ENCODE measurements at places on chromosomes 7 and 10. TPM values are rescaled to one million over a fixed set of nuclear protein-coding genes. Genes with fewer than 3 reads are reported as not detected.
A peak's percentile ranks its signal among the peaks of the same experiment; 100 is the strongest.

The SEC31B gene
- polyA plus RNA-seq: 7.0 TPM

The CFAP69 gene
- 2.7 TPM for polyA plus RNA-seq

The SRRT gene
- polyA plus RNA-seq: 105 TPM

The ANKRD61 gene
- 0.90 TPM for polyA plus RNA-seq

The CDK5 gene
- 10.1 TPM for polyA plus RNA-seq

The TCERG1L gene
- polyA plus RNA-seq: 0.20 TPM

The PRSS2 gene
- not detected for polyA plus RNA-seq

The RBP3 gene
- polyA plus RNA-seq: 0.08 TPM

The PRKRIP1 gene
- 29.6 TPM for polyA plus RNA-seq

The CTAGE6 gene
- polyA plus RNA-seq: 0.29 TPM

The ACSM6 gene
- not detected for polyA plus RNA-seq

DNA sequence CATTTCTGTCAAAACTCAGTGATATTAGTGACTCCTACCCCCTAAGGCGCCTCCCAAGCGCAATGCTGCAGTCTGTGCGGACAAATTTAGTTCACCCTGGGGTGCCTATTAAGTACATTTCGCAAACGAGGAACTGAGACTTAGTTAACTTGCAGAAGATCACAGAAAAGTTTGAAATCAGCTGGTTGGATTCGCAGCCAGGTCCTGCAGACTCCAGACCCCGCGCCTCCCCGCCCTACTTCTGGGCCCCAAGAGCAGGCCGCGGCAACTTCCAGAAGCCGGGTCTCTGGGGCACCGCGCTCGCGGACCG is 588 bp downstream of the CYREN start:
- DNase-seq: peak; percentile 54

DNA sequence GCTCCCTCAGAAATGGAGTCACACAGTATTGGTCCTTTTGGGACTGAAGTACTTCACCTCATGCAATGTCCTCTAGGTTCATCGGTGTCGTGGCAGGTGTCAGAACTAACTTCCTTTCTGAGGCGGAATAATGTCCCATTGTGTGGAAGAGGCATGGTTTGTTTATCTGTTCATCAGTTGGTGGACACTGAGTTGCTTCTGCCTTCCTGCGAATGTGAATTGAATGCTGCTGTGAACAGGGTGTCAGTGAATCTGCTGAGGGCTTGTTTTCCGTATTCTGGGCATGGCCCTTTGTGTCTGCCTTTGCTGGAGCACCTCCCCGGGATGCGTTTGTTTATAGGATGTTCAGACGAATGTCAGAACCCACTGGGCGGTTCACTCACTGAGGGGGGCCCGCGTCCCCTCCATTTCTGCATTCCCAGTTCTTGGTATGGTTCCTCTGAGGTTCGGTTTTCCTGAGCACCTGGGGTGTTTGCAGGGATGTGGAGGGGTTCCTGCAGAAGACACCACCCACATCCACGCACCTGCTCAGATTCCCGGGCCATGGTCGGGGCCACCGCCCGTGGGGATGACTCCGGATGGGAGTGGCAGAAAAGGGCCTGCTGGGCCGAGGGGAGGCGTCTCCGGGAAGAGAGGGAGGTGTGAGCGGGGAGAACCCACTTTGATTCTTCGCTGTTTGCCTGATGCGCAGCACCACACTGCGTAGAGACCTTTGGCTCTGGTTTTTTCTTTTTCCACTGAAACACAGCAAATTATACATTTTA is 33.1 kb downstream of the CHST12 start:
- no peak for DNase-seq

- no peak for DNase-seq
Measured at GRCh38 chr7:85806321-85806720, 619.5 kb upstream of the SEMA3D start.

GRCh38 chr10:11685787-11686218 is 56.4 kb upstream of the ECHDC3 start:
- peak; percentile 71 for DNase-seq

GRCh38 chr10:70283071-70283444 is 746 bp downstream of the NPFFR1 start:
- DNase-seq: no peak

DNA sequence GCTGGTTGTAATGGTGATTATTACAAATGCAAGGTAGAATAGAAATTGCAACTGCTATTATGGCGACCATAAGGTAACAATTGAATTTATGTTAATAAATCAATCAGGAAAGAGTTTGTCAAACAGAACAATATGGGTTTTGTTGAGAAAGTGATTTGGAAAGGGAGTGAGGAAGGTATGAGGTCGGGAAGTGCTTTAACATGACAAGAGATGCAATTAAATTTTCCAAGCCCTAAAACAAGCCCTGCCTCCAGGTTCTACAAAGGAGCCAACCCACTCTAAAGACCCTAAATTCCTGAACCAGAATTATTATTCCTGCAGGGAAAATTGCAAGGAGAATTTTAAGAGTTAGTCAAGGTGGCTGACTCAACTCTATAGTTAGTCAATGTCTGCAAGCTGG is 363.7 kb downstream of the BMPER start:
- DNase-seq: no peak

GRCh38 chr7:2937701-2938513 is 93.8 kb upstream of the GNA12 start:
- DNase-seq: no peak

GRCh38 chr7:45924283-45924682 is 3.2 kb upstream of the IGFBP3 start:
- peak; percentile 32 for DNase-seq

DNA sequence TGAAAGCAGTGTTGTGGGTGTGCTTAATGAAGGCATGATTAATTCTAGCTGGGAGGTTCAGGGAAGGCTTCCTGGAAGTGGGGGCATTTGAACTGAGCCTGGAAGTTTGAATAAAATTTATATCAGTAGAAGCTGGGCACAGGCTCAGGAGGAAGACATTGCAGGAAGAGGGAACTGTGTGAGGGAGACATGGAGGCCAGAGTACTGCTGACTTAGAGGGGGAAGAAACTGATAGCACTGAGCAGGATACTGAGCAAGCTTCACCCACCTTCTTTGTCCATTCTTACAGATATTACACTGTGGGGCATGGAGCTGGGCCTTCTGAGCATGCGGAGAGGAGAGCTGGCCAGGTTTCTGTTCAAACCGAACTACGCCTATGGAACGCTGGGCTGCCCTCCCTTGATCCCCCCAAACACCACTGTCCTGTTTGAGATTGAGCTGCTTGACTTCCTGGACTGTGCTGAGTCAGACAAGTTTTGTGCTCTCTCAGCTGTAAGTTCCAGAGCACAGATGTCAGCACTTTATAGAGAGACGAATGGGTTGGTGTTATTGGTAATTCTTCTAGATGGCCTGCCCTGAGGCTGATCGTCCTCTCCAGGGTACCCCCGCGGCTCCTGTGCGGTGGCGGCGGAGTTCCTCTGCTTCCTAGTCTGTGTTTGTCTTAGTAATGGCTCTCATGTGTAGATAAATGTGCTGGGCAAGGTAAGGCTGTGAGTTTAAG is 2.1 kb downstream of the FKBP6 start:
- DNase-seq: peak; percentile 65

- DNase-seq: peak; percentile 49
Measured at GRCh38 chr10:110498982-110499795, 1.5 kb downstream of the DUSP5 start.

DNA sequence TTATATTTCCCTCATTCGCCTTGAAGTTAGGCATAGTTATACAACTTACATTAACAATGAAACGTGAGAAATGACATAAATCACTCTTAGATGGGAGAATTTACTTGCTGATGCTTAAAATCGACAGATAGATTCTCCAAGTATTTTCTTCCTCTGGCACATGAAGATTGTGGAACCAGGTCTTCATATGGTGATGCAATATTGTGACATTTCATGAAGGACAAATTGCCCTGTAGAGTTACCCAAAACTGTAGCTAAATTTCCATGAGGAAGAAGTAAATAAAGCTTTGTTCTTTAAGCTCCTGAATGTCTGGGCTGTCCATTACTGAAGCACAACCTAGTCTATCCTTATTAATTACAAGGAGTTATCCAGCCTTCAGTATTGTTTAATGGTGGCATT is 353.1 kb downstream of the THSD7A start:
- DNase-seq: no peak

DNA sequence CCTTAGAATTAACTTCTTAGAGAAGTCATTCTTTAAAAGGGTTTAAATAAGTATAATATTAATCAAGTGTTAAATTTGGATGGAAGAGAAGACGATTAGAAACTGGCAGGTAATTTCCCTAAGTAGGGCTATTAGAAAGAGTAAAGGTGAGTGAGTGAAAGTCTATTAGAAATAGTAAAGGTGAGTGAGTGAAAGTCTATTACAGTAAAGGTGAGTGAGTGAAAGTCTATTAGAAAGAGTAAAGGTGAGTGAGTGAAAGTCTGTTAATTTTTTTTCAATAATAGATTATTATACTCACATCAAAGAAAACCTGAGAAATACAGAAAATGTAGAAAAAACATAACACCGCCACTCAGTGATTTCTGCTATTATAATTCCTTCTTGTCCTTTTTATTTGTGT is 10.8 kb upstream of the HBP1 start:
- no peak for DNase-seq

- DNase-seq: no peak
Measured at GRCh38 chr7:156607332-156608172, 33.0 kb upstream of the RNF32 start.

GRCh38 chr7:38224392-38224791 is 46.3 kb downstream of the STARD3NL start:
- no peak for DNase-seq

DNA sequence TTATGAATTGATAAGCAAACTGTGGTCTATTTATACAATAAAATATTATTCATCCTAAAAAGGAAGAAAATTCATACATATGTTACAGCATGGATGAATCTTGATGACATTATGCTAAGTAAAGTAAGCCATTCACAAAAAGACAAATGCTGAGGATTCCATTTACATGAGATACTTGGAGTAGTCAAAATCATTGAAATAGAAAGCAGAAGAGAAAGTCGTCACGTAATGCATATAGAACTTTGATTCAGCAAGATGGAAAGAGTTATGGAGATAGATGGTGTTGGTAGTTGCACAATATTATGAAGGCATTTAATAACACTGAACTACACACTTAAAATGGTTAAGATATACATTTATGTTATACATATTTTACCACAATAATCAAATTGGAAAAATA is 309.7 kb upstream of the KLF6 start:
- peak; percentile 55 for DNase-seq

- no peak for DNase-seq
Measured at GRCh38 chr7:143437578-143437977, 5.7 kb upstream of the TAS2R60 start.

DNA sequence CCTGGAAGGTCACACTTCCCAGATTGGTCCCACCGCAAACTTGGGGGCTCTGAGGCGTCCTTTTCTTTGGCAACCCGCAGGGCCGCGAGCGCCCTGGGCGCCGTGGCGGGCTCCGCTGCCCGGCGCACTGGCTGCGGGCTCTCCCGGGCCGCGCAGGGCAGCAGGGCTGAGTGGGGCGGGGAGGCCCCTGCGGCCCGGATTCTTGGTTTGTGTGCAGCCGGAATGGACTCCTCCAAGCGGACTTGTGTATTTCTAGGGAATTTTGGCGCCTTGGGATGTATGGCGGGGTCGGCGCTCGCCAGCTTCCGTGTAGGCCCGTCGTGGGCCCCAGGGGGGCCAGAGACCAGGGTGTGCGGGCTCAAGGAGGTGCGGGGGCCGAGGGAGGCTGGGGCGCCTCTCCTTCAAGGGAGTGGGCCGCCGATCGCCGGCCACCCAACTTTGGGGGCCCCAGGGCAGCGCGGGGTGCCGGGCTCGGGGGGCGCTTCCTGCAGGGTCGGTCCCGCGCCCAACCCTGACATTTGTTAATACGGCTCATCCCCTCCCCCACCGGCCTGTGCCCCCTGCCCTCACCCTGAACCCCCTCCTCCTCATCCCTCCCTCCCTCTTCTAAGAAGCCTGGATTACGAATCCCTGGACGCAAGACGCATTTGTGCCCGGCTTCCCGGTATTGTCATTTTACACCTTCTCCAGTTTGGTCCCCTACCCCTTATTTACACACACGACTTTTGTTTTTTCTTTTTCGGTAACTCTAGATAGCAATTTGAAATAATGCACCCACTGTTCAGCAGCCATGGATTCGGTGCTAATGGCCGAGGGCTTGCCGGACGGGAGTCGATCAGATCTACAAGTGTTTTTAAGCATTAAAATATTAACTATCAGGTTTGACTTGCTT is 2.5 kb downstream of the TCF7L2 start:
- DNase-seq: peak; percentile 55

DNA sequence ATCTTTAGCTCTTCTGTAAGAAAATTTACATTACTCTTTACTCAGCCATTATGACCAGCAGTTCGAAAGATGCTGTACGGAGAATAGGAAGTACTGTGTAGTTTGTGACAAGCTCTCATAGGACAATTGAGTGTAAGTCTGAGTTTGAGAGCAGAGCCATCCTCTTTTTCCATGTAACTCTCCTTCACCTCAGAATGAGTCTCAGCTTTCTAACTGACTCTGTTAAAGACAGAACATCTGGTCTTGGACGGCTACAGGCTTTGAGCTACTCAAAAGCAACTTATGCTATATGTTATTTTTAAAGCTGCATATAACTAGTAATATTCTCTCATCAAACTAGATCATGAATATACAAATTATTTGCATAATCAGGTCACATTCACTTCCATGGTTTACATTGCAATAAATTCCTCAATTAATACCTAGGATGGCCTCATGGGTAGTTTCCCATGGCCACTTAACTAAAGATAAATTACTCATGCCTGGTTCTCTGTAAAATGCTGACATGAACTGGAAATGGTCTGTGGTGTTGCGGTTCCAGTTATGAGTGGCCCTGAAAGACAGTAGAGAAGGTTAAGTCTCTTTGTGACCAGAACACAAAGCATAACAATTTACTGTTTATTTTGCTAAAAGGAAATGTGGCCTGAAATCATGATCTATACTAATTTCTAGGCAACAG is 358.7 kb downstream of the PHF14 start:
- DNase-seq: no peak

GRCh38 chr10:113960617-113961181 is 83.0 kb upstream of the ADRB1 start:
- no peak for DNase-seq

DNA sequence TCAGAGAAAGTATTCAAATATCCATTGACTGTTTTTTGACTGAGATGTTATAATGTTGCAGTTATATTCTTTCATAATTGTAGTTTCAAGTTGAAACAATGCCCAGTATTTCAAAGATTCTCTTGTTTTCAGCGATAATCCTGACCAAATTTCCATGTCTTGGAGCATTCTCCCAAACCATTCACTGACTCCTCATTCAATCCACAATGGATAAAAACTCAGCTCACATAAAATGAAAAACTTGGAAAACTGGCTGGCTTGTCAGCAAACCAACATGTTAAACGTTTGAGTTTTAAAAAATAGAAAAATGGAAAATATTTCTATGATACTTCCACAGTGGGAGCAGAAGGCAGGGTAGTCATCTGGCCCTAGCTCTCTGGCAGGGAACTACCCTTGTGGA is 184.4 kb downstream of the C7orf25 start:
- DNase-seq: peak; percentile 78

- no peak for DNase-seq
Measured at GRCh38 chr7:114293289-114294012, 121.2 kb upstream of the FOXP2 start.

GRCh38 chr10:7006566-7006965 is 404.3 kb downstream of the SFMBT2 start:
- DNase-seq: peak; percentile 82

Measured in muscle of leg (tissue), 16 donors.